Stimulated activated CD8-positive, alpha-beta memory T cell treated with anti-CD3 and anti-CD28 coated beads, Interleukin-7, amount 100 ng/mL, for 1 hour (primary cell): ENCODE measurements at places on chromosomes 5 and 9.

- no peak for DNase-seq
These were observed 93.5 kb downstream of the GNA14 start for GRCh38 chr9:77554586-77555105.

DNA sequence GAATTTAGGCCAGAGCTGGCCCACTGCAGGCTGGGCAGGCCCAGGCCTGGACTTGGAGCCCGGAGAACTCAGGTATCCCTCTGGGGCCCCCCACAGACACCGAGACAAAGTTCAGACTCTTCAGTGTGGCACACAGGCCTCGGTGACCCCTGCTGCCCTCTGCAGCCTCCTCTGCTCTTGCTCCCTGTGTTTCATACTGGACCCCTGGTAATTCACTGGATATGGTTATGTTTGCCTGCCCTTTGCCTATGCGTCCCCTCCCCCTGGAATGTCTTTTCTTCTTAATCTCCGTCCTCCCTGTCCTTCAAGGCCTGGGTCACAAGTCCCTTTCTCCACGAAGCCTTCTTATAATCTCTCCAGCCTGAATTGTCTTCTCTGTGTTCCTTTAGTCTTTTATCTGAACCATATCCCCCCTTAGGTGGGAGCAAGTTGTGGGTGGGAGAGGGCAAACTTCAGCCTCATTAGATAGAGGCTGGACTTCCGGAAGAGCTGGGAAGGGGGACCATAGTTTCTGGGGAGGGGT lies 30.1 kb downstream of the GSN start:
- DNase-seq = no peak

- DNase-seq = no peak
These were observed 100.3 kb upstream of the ELAVL2 start for GRCh38 chr9:23926368-23926767.

DNA sequence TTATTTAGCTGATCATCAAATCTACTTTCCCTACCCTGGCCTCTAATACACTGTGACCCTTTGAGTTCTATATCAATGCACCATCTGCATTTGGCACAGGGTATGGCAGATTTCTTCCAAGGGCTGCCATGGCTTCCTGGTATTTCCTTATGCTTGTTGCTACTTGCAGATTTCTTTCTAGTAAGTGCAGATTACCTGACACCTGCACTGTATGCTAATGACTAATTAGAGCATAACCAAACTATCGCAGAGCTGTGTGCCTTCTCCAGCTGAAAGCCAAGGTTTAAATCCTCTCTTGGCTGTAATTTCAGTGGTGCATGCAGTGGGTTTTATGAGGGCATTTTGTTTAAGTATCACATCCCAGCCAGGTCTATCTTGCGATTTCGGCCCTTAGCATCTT lies 293.7 kb downstream of the KIF4B start:
- DNase-seq = no peak

- DNase-seq = no peak
These were observed 34.1 kb downstream of the CRHBP start for GRCh38 chr5:76986825-76987526.

- DNase-seq = no peak
These were observed 9.2 kb upstream of the TEX53 start for GRCh38 chr9:114666851-114667250.

DNA sequence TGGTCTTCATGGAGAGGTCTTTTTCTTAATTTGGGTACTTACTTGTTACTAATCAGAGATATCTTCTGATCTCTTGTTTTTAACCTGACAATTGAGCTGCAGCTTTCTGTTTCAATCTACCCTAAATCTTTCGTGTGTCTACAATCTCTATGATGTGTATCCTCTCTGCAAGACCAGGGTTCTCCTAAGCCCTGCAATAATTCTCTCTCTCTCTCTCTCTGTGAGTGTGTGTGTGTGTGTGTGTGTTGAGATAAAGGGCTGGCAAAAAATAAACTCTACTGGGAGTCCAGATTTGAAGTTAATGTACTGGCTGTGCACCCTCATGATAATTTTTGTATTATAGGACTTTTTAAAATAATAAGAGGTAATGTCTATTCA lies 57.8 kb upstream of the FBXL7 start:
- DNase-seq = no peak

DNA sequence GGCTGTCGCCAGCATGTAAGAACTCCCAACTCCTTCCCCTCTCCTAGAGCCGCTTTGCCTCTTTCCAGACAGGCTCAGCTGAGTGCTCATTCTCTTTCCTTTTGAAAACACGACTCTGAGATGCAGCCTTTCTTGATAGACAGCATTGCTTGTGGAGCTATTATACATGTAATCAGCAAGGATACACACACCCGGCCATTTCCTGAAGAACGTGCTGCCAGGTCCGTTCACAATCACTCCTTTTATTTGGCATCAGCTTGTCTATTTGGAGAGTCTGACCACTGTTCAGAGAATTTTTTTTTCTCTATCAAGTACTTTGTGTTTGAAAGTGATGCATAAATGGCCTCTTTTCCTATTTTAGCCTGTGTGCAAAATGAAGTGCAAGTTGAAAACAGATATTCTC lies 328.7 kb downstream of the MARCHF11 start:
- no peak for DNase-seq

GRCh38 chr9:115765060-115765459 lies 388.5 kb upstream of the PAPPA start:
- DNase-seq = no peak

DNA sequence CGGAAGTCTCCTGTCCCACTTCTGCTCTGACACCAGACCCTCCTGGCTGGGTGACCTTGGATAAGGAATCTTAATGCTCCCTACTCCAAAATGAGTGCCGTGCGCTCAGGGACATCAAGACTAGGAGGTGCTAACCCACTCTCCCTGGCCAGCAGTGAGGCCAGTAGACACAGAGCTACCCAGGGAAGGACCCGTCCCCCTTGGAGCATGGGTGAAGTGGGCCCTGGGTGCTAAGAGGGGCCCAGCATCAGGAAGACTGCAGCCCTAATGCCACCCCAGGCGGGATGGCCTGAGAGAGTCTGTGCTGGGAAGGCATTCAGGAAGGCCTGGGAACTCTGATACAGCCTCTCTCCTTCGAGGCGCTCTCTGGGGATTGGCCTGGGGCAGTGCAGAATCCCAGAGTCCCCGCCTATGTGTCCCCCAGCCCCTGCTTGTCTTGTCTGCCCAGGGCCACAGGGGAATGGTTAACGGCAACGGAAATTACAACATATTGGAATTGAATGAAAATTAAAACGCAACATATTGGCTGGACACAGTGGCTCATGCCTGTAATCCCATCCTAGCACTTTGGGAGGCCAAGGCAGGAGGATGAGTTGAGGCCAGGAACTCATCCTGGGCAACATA lies 29.7 kb upstream of the RNU6ATAC start:
- no peak for DNase-seq

DNA sequence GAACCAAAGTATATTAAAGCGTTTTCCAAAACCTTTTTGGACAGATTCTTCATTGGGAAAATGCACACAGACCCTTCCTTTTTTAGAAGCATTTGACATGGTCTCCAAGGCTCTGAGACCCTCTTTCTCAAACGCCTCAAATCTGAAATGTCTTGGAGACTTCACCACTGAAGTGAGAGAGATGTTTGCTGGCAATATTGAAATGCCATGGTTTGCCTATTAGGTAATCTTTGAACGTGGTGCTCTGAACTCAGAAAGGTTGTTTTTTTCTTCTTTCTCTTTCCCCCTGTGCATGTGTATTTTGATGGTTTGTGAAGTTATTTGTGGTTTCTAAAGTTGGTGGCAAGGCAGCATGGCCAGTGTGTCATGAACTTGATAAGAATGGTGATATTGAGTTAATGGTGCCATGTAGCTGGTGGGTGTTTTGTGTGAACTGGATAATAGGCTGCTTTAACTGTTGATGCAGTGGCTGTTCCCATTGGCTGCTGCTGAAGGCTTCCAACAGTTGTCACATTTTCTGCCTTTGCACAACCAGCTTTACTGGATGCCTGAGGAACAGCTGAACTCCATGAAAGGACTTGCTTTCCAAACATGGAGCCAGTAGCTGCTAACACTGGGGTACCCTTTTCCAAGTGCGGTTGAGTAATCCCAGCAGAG lies 1.7 kb downstream of the PALM2AKAP2 start:
- no peak for DNase-seq
